Activated CD4-positive, alpha-beta T cell treated with anti-CD3 and anti-CD28 coated beads, Interleukin-2, amount 50 U/mL, for 48 hours (primary cell): ENCODE measurements at places on chromosomes 6 and 20.

DNA sequence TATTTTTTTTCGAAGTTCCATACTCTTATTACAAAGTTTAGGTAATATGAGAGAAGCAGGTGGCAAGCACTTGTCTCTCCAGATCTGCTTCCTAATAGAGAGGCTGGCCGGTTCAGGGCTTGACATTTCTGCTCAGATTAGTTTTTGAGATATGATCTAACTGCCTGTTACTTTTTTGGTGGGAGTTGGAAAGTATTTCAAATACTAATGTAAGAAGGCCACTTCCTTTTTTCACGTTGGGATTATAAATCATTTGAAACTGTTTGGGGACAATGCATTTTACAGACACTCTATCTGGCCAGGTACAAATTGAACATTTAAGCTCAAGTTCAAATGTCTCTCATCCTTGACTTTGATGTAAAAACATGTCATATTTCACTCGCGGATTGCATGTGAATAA is 222.1 kb upstream of the SULF2 start:
- no peak for DNase-seq

- DNase-seq: no peak
These were observed 348.8 kb downstream of the TPBG start for GRCh38 chr6:82712389-82712788.

DNA sequence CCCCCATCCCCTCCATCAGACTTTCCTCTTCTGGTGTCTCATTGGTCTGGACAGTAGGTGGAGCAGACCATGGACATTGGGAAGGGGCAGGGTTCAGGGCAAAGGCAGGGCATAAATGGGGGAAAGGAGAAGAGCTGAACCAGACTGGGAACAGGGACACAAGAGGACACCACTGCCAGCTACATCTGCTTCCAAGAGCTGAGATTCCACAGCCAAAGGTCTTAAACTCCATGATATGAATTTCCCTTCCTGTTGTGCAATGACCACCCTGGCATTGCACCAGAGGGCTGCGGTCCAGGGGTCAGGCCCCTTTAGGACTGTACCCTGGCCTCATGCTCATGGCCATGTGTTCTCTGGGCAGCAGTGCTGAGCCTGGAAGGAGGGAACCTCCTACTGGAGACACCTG is 137.9 kb downstream of the MAFB start:
- DNase-seq: no peak

DNA sequence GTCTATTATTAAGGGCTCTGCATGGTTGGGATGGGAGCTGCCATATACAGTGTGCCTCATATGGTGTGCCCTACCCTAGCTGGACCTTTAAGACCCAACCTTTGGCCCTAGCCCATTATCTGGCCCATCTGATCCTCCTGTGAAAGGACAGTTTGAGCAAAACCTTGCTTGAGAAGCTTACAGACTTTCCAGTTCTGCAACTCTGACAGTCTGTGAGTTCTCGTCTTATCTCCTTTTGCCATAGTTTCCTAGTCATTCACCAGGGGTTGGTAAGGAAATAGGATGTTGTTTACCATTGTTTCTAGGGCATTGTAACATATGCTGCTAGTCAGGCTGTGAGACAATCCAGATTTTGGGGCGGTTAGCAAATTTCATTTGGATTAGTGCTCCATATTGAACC is 17.2 kb downstream of the CTNNBL1 start:
- no peak for DNase-seq

GRCh38 chr6:3905945-3906845 is 57.0 kb downstream of the FAM50B start:
- no peak for DNase-seq

DNA sequence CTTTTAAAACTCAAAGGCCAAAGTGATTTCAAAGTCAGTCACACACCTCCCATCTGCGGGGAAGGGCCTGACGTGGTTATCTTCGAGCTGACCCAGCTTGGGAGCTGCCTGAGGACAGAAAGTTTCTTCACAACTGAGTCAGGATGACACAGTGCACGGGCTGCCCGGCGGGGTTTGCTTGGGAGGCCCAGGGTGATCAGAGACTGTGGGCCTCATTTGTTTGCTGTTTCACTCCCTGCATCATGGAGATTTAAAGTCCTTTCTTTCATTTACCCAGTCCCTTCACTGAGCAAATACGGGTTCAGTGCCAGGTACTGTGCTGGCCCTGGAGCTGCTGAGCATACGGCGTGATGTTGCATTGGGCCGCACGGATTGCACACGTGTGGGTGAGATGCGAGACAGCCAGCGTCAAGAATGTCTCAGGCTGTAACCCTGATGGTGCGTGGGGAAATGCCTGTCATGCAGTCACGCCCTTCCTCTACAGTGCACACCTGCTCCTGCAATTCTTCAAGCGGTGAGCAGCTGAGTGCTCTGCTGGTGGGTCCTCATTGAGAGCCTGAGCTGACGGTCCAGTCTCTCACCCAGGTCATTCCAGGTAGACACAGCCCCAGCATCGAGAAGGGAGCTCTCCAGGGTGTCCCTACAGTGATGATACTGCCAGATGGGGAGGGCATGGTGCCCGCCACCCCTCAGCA is 82.7 kb upstream of the PMEPA1 start:
- DNase-seq: no peak

DNA sequence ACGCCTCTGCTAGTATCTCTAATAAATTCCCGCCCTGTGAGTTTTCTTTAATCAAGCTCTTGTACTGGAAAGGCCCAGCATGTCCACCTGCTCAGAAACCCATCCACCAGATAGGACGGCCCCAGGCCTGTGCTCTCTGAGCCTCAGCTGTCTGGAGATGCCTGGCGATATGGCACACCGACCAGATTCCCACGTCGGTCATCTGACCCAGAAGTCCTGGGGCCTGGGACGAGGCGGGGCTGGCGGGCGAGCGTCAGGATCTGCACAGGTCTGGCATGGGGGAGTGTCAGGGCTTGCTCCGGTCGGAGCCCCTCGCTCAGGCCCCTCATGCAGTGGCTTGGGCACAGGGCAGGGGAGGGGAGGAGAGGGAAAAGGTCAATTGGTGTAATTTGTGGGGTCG is 10.2 kb downstream of the RNASET2 start:
- no peak for DNase-seq

- DNase-seq: no peak
These were observed 43.8 kb upstream of the LAMA4 start for GRCh38 chr6:112298021-112298745.

- DNase-seq: no peak
These were observed 97.5 kb downstream of the AIG1 start for GRCh38 chr6:143158113-143158581.

- DNase-seq: no peak
These were observed 290.1 kb downstream of the BMP2 start for GRCh38 chr20:7057611-7058010.

DNA sequence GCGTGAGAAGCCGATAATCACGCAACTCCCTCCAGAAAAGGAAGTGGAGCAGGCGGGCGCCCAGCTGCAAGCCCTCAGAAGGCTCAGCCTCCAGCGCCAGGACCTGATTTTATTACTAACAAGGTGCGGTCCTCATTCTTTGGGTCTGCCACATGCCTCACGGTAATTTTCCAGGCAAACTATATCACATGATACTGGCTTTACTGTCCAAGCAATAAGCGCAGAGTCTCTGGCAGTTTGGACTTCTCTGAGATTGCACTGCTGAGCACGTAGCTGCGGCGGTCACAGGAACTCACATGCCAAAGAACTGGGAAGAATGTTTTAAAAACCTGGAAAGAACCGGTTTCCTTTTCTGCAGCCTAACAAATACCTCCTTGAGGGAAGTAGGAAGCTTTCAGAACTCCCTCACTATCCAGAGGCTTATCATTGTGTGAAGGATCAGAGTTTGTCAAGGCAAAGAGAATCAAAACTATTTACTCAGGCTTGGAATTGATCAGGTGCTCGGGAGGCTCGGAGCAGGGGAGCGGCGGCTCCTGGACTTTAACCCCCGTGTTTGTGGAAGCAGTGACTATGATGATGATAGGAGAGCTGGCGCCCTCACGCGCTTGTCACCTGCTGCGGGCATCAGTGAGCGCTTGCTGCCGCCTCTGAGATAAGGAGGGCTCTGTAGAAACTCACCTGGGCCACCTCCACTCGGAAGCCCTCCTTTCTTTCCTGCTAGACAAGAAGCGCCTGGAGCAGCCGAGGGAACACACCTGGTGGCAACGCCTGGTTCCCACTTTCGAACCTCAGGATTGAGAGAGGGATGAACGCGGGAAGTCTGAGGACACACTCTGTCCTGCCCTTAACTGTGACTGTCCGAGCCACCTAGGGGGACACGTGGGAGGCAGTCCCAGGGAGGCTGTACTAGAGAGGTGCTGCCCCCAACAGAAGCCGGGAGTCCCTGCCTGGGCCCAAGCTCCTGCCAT is 27.2 kb upstream of the SYNJ2 start:
- DNase-seq: no peak

GRCh38 chr20:48626226-48626937 is 201.4 kb downstream of the PREX1 start:
- no peak for DNase-seq

DNA sequence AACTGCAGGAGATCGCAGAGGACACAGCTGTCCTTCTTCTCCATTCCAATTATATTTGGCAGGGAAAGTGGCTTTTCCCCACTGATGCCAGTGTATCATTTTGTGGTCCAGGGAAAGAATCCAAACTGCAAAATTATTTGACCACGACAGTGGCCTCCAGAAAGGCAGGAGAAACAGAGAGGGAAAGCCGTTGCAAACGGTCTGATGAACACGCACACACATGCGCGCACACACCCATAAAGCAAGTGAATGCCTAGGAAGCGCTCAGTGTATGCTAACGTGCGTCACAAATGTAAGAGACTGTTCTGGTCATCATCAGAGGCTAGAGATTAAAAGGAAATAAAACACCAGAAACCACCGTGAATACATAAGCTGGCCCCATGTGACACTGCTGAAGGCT is 54.0 kb downstream of the NPEPL1 start:
- DNase-seq: no peak

GRCh38 chr6:116191881-116192280 is 62.0 kb downstream of the TSPYL4 start:
- DNase-seq: no peak

GRCh38 chr20:9093218-9093957 is 24.5 kb downstream of the PLCB4 start:
- no peak for DNase-seq

DNA sequence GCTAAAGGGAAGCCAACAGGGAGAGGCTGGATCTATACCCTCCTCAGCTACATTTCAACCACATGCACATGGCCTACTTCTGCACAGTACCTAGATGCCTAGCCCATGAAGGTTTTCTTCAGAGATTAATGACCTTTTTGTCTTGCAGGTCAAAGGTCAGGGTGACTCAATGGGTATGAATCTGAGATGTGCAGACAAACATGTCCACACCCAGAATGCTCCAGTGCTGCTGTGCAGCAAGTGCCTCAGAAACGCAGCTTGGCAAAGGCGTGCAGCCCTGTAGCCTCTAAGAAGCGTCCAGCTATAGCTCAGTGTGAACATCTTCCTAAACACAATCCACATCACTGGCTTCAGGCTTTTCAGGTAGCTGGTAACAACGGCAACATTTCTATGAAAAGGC is 24.4 kb downstream of the MAP1LC3A start:
- no peak for DNase-seq

GRCh38 chr6:144360401-144360800 is 75.3 kb downstream of the UTRN start:
- DNase-seq: no peak

GRCh38 chr6:157246048-157246630 is 77.2 kb downstream of the TMEM242 start:
- no peak for DNase-seq

- no peak for DNase-seq
These were observed 962.7 kb downstream of the GRIK2 start for GRCh38 chr6:102356170-102356569.

GRCh38 chr6:86285876-86286275 is 643.2 kb upstream of the SYNCRIP start:
- DNase-seq: no peak

- no peak for DNase-seq
These were observed 55.7 kb downstream of the LYRM4 start for GRCh38 chr6:5205035-5205507.

- no peak for DNase-seq
These were observed 319.6 kb upstream of the POU3F2 start for GRCh38 chr6:98514796-98515195.

DNA sequence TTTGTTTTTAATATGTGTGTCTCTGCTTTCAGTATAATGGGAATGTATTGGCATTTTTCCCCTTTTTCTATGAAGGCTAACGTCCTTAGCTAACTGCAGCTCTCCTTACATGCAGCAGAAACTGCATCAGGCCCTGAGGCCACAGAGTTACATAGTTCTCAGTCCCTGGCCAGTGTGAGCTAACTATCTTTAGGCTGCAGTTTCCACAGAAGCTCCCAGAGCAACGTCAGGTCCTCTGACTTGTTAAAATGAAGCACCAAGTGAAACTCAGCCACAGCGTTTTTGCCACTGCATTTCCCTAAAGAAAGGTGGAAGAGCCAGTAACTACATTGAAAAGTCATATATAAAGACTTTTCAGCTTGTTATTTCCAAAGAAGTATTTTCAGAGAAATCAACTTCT is 244.7 kb downstream of the CBLN4 start:
- DNase-seq: no peak

- DNase-seq: no peak
These were observed 86.9 kb downstream of the KIF6 start for GRCh38 chr6:39638126-39638822.

- DNase-seq: no peak
These were observed 6.6 kb upstream of the ZBTB22 start for GRCh38 chr6:33324125-33324524.

- no peak for DNase-seq
These were observed 188.2 kb downstream of the PLCB1 start for GRCh38 chr20:8320306-8320705.

DNA sequence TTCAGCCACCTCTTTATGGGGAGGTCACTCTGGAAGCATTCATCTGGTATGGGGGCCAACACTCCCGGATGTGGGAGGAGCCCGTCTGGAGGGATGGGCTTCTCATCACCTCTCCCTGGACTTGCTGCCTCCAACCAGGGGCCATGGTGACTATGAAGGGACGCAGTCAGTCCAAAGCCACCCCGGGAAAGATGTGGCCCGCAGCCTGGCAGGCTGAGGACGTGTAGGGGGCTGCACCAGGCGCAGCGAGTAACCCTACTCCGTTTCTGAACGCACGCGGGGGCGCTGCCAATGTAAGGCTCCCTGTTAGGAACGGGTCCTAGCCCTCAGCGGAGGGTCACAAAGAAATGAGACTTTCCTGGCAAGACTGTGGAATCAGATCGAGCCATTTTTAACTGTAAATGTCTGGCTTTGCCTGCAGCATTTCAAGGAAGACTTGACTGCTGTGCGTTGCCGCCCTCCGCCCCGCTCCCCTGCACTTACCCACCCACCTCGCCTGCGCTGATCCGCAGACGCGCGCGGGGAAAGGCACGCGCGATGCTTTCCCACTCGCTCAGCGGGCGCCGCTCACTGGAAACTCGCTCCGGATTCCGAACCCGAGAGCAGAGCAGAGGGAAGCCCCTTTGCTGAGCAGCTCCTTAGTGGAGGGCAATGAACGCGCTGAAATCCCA is 55.1 kb downstream of the IL20RA start:
- no peak for DNase-seq

DNA sequence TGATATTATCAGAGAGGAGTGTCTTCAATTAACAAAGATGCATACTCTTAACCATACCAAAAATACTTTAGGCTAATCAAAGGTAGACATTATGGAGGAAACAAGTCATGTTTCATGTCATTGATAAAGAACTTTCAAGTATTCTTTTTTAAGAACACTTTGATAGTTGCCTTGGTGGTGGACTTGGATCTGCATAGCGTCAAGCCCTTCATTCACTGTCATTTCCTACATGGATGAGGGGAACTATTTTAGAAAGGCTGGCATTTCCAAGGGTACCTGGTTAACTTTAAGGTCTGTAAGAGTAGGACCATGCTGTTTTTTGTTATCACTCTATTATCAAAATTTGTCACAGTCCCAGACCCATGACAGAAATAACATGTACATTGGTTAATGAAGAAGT is 622.5 kb downstream of the PKHD1 start:
- DNase-seq: no peak

GRCh38 chr6:81169166-81169565 is 583.3 kb downstream of the TENT5A start:
- no peak for DNase-seq
